ENCODE measurements at places on chromosomes 2 and 18.

DNA sequence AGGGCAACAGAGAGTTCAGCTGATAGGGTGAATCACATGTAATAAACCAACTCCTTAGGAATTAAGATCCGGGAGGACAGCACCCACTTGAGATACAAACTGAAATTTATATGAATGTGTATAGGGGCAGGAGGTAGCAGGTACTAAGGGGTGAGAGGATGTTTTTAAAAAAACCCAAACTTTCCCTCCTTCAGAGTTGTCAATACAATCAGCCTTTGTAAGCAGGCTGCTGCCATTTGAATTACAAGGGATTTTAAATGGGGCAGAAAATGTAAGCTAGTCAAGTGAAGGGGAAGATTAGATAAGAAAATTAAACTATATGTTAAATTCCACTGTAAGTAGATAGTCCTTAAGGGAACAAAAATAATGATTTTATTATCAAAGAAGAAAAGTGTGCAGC is 1239.7 kb upstream of the CELF4 start:
- no peak for DNase-seq

- no peak for DNase-seq
These were observed 60.0 kb upstream of the SGPP2 start for GRCh38 chr2:222364285-222364895.

DNA sequence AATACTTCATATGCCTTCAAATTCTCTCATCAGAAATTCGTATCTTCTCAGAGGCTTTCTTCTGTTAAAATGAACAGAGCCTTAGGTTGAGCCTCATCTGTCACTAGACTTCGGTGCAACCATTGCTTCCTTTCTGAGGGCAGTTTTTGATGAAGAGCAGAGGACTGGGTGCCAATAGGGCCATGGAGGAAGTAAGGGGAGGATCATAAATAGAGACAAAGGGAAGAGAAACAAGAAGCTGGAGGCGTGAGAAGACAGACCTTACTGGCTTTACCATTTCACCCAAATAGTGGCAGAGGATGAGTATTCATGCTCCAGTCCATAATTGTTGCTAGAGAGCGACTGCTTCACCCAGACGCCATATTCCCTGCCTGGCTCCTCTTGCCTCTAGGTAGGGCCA is 215.6 kb upstream of the PKDCC start:
- no peak for DNase-seq

GRCh38 chr18:71252351-71252865 is 963.6 kb downstream of the SOCS6 start:
- no peak for DNase-seq

DNA sequence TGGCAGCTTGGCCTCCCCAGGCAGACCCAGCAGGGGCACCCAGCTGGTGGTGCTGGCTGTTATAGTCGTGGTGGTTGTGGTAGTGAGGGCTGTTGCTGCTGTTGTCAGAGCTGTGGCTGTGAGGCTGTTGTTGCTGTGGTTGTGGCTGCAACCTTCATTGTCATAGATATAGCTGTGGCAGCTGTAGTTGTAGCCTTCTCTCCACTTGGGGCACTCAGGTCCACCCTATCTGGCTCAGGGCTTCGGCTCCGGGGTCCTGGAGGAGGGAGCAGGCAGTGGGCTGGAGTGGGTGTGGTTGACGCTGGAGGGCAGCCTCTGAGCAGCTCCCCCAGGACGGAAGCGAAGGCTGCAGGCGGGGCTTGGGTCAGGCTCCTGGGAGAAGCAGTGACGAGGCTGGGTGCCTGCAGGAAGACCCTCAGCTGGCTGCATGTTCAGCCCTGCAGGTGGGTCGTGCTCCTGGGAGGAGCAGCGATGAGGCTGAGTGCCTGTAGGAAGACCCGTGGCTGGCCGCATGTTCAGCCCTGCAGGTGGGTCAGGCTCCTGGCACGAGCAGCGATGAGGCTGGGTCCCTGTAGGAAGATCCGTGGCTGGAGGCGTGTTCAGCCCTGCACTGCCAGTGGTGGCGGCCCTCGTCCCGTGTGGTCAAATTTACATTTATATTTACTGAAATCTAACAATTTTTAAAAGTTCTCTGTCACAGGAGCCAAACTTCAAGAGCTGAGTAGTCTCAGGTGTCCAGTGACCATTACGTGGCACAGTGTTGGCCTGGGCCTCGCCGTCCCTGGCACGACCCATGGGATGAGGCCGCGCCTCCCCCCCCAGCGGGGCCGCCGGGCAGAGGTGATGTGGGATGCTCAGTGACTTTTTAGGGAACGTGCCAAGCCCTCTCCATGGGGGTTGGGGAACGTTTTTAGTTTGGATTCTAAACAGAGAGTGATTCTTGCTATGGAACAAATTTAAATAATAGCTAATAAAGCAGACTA is 79.2 kb upstream of the PXDN start:
- DNase-seq, result no peak

- no peak for DNase-seq
These were observed 570.5 kb upstream of the SOX11 start for GRCh38 chr2:5121642-5122041.

DNA sequence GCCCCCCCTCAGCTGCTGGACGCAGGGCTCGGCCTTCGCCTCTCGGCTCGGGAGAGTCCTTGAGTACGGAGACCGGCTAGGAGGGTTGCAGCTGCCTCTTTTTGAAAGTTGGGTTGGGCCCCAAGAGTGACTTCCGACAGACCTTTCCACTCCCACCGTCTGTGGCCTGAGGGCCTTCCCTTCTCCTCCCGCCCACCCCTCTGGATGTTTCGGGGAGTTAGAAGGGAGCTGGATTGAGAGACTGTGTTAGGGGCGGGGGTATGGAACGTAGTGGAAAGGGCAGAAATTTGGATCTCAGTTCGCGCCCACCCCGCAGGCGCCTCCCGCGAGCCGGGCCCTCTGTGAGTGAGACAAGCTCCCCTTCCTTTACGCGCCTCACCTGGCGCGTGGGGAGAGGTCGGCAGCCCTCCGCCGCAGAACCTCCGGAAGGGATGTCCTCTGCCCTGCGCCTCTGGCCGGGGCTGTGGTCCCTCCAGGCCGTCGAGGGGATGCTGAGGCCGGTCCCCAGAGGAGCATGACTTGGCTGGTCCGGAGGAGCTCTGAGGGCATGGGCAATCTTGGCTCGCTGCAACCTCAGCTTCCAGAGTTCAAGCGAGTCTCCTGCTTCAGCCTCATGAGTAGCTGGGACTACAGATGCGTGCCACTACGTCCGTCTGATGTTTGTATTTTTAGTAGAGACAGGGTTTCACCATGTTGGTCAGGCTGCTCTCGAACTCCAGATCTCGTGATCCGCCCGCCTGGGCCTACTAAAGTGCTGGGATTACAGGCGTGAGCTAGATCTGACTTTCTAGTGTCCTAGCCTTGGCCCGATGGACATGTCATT is 15.9 kb downstream of the C2orf74 start:
- DNase-seq, result no peak

DNA sequence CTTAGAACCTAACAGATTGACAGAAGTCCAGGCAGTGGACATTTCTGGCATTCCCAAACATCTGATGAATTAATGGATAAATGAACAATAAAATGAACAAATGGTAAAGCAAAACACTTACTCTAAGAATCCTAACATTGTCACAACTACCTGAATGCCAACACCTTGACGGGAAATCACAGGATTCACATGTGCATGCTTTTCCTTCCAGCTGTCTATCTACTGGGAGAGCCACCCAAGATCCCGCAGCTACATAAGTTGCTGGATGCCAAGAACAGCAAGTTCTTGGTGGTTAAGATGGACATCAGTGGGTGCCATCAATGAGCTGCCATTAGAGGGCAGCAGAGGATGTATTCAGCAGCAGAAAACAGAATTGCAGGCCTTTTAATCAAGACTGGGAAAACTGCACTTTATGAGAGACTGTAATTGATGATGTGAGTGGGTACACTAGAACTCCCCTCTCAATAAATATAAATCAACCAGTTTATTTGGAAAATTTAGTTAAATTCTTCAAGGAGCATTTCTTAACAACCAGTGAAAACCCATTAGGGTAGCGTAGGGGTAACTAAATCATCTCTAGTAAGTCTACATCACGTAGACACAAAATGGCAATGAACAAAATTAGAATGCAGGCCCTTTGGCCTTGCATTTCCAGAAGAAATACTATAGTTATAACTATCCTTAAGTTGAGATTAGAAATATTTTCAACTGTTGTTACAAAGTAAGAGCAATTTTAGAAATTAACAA is 45.6 kb downstream of the SESTD1 start:
- no peak for DNase-seq

- no peak for DNase-seq
These were observed 88.5 kb upstream of the RBBP8 start for GRCh38 chr18:22844628-22845027.

DNA sequence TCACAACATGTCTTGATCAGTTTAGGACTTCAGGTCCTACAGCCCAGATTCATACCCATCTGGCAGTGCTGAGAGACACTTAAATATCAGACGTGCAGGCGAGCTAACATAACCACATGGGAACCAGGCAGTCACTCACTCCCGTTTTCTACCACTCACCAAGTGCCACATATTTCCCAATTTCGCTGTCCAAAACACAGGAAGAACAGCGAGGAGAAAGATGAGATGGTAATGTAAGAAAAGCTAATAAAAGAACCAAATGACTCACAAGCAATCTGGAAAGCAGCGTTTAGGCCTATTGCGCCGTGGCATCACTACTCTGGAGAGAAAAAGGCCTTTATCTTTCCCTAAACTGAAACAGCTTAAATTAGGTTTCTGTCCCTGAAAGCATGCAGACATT is 647.8 kb upstream of the SLC39A10 start:
- DNase-seq, result no peak

DNA sequence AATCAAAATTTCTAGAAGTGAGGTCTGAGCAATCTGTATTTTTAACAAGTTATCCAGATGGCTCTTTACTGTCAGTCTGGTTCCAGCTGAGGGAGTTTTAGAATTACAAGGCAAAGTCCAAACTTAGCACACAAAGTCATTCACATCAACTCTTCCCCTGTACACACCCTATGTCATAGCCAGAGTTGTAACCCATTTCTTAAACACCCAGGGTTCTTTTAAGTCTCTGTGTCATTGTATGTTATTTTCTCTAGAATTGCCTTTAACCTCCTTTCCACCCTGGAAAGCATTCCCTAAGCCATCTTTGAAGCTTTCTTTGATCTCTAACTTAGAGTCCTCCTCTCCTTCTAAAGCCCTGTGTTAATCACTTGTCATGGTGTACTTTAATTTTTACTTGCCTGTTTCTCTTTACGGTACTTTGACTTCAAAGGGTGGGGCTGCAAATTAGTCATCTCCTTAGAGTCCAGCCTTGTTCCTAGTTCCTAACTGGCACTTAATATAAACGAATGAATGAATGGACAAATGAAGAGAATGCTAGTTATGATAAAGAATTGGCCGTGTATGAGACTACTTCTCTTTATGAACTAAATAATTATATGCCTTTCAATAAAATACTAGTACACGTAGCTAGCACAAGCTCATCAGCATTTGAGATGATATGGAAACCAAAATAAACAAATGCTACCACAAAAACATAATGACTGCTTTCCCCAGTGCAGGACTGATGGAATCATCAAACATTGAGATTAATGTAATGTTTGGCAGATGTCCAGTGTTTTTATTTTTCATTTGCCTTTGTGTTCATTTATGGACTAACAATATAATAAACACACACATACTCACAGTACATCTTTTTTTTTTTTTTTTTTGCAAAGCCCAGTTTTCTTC is 11.9 kb upstream of the ACTR3 start:
- no peak for DNase-seq

DNA sequence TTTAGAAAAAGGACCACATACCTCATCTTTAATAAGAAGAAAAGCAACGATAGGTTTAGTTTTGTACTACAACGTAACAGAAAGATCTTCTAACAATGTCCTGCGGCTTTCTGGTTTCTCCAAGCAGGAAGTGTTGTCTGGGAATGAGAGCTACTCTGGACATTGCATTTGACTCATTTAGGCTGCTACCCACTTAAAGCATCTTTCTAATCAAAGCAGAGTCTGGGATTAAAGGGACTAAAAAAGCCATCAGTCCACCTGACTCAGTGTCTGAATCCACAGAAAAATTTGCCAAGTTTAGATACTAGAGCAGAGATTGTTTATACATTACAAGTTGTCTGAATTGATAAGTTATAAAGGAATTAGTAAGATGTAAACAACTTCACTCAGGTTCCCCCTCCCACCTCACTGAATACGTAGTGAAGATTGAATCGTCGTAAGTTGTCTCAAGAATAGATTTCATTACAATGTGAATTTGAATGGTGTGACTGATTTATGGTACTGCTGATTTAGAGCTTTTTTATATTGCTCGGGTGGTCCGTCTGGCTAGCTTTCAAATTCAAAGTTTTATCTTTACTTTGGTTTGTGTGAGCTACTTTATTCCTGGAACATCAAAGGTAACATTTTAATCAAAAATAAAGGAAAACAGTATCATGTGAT is 70.2 kb upstream of the SMIM21 start:
- DNase-seq, result no peak

DNA sequence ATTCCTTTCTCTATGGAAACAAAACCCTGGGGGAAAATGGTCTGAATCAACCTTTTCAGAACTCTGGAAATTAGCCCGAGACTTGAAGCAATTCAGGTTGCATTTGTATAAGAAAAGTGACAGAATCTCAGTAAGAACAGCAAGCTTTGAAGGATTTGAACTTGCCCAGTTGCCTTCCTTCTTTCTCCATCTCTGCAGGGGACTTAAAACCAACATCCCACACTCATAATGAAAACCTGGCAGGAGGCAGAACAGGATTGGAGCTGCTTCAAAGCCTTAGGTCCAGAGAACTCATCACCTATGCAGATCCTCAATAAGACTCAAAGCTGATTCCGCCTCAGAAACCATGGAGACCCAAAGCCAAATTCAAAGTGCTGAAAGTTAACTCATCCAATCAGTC is 790.5 kb upstream of the ID2 start:
- DNase-seq, result no peak

- DNase-seq, result no peak
These were observed 54.6 kb downstream of the LAMA3 start for GRCh38 chr18:23743733-23744333.

GRCh38 chr2:218010140-218010983 is 7.6 kb upstream of the TNS1 start:
- DNase-seq, result no peak

- DNase-seq, result no peak
These were observed 56.5 kb upstream of the PAPOLG start for GRCh38 chr2:60699617-60700016.

DNA sequence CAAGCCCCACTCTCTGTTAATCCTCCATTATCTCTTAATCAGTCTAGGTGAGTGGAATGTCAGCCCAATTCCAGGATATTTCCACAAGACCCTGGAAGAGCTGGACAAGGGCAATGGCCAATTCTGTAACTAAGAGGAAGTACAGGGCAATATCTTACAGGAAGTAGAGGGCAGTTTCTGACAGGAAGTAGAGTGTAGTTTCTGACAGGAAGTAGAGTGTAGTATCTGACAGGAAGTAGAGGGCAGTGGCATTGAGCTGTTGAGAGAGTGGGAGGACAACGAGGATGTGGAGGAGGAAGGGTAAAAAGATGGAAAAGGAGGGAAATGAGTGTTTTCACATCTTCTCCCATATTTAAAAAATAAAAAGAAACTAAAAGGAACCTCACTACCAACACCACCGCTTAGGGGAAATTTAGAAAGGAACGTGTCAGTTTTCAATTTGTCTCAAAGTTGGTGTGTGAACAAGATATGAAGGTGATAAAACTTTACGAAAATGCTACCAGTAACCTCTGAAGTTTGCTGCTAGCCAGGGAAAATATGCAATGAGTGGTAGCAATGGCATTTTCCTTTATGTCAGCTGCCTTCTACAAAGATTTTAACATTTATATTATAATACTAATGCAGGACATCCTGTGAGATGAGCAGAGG is 430.9 kb upstream of the HNRNPA3 start:
- DNase-seq, result no peak
